ENCODE measurements at places on chromosomes 2 and 18.

- DNase-seq, result no peak
Measured at GRCh38 chr18:52682260-52682659, 342.3 kb downstream of the DCC start.

DNA sequence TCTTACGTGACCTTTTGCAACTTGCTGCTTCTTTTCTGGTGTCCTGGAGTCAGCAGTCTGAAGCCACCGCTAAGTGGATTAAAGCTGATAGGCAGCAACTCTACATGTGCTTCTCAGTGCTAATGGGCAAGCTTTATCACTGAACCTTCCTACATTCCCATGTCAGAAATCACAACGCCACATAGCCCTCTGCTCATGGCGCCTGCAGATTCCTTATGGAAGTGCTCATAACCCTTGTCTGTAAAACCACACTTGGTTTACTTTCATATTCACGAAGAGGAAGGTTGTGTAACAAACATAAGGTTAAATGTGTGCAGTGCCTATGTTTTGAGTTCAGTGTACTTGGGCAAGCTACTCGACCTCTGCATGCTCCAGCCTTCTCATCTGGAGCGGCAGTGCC lies 319.8 kb downstream of the FBXO15 start:
- no peak for DNase-seq

DNA sequence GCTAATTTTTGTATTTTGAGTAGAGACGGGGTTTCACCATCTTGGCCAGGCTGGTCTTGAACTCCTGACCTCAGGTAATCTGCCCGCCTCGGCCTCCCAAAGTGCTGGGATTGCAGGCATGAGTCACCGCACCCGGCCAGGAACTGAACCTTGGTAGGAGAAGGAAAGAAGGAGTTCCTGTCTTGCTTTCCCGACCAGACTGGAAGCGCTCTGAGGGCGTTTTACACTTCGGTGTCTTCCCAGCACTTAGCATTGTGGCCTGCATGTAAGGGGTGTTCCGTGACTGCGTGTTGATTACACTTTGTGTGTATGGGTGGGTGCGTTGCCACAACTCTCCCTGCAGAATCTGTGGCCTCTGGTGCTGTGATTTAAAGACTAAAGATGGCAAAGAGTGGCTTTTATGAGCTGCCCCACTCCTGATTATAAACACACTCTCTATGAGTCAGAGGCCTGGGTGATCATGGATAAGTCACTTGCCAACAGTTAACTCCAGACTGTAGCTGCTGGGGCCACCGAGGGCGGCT lies 46.0 kb downstream of the ODC1 start:
- DNase-seq, result no peak

GRCh38 chr2:127735537-127736399 lies 34.5 kb downstream of the SFT2D3 start:
- peak; percentile 20 for DNase-seq

- no peak for DNase-seq
Measured at GRCh38 chr18:74914052-74914591, 294.8 kb downstream of the PTGR3 start.

DNA sequence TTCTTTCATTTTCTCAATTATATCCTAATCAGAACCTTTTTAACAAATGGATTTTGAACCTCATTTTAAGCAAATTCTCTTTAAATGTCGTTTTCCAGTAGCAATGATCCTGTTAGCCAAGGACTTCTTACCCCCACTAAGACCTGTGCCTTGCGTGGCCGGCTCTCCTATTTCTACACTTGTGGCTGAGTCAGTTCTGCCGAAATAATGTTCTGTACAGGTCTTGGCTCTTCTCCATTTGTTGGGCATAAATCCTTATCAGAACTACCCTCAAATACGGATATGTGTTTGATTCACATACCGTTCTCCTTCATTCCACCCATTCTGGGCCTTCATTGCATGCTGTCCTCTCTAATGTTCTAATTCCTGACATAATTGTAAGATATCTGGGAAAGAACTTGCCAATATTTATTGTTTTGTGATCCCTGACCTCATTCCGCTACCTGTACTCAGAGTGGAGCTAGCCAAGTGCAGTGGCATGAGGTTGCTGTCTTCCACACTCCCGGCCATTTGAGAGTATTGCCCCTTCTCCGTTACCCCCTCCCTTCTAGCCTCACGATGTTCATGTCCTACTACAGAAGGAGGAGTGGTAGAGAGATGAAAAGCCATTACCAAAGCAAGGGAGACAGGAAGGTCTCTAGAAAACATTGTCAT lies 78.7 kb downstream of the MYOM1 start:
- no peak for DNase-seq

GRCh38 chr2:162025121-162025911 lies 48.7 kb downstream of the DPP4 start:
- DNase-seq, result no peak

- DNase-seq, result peak; percentile 6
Measured at GRCh38 chr2:167939514-167940345, 307.7 kb downstream of the STK39 start.

DNA sequence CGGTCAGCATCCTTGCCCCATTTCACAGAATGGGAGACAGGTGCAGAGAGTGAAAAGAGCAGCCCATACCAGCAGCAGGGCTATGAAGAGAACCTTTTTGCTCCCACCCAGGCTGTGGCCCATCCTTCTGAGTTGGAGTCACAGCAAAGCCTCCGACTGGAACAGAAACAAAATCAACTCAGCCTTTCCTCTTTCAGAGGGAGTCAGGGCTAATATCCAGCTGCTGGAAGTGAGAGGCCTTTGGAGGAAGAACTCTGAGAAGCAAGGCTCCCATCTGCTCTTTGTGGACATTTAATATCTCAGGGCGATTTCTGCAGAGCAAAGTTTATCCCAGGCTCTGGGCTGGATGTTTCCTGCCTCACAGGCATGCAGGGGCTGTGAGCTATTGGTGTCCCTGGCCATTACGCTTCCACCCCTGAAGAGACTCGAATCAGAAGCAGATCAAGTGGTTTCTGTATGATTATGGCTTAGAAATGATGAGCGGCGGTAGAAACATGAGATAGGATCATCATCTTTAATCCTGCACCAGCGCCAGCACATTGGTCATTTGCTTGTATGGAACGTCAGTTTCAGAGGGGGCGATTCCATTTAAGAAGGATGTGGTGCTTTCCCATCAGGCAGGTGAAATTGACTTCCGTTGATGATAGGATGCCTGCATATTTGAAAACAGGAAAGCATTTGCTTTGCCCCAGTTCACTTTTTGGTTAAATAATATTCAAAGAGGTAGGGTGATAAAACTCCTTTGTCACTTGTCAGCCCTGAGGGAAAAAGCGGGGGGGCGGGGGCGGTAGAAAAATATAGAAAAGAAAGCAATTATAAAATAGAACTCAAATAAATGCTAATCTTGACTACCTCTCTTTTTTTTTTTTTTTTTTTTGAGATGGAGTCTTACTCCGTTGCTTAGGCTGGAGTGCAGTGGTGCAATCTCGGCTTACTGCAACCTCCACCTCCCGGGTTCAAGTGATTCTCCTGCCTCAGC lies 152.4 kb downstream of the LRRC30 start:
- no peak for DNase-seq

- no peak for DNase-seq
Measured at GRCh38 chr2:97727296-97727695, 13.9 kb downstream of the ZAP70 start.

DNA sequence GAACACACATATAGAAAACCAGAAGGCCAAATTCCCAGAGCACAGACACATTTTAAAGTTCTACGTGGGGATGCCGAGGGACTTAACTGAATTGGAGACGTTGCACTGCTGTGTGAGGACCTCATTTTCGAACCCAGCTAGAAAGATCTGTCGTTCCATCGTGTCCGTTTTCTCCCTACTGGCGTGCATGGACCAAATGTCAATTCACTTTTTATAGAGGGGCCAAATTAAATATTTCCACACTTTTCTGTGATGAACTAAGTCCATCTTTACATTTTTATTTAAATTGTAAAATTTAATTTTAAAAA lies 692 bp upstream of the TSHZ1 start:
- peak; percentile 36 for DNase-seq

DNA sequence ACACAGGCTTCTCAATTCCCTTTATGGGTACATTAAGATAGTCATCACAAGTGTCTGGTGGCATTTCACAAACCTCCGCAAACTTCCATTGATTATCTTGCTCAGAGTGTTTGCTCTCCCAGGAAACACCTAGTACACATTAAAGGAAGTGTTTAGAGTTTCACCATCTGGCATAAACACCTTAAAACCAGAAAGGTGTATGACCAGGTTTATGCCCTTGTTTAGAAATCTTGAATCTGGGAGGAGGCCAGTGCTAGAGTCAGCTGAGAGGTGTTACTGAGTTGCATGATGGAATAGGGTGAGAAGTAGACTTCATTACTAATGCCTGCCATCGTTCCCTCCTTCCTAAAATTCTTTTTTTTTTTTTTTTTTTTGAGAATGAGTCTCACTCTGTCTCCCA lies 78.9 kb upstream of the FAM237A start:
- DNase-seq, result no peak

GRCh38 chr18:9965711-9966624 lies 52.2 kb downstream of the VAPA start:
- DNase-seq, result peak; percentile 18

- peak; percentile 71 for DNase-seq
Measured at GRCh38 chr2:144162652-144163051, 357.3 kb downstream of the ZEB2 start.

DNA sequence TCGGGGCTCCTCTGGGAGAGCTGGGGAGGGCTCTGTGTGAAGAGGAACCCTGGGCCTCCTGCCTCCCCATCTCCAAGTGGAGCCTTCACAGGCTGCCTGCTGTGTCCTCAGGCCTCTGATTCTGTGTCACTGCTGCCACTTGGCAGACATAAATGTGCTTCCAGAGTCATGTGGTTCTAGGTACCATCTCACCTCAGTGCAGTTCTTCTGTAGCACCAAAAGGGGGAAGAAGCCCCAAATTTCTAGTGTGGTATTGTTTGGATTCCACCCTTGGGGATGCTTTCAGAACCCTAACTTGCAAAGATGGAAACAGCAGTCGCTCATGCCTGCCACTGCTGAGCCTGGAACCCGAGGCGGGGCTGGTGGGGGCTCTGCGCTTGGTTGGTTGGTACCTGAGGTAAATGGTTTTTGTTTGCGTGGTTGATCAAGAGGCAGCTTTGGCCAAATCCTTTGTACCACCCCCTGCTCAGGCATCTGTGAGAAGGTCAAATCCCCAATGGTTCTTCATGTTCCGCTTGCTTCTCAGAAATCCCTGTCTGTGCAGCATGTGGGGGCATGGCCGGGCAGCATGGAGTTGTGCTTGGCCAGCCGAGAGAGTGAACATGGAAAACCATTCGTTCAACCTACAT lies 27.5 kb downstream of the COA5 start:
- no peak for DNase-seq

Data from epithelial cell of esophagus (primary cell).